ENCODE measurements at places on chromosomes 2 and 18.

GRCh38 chr18:8232791-8233190 is 376.4 kb upstream of the RAB12 start:
- no peak for DNase-seq

DNA sequence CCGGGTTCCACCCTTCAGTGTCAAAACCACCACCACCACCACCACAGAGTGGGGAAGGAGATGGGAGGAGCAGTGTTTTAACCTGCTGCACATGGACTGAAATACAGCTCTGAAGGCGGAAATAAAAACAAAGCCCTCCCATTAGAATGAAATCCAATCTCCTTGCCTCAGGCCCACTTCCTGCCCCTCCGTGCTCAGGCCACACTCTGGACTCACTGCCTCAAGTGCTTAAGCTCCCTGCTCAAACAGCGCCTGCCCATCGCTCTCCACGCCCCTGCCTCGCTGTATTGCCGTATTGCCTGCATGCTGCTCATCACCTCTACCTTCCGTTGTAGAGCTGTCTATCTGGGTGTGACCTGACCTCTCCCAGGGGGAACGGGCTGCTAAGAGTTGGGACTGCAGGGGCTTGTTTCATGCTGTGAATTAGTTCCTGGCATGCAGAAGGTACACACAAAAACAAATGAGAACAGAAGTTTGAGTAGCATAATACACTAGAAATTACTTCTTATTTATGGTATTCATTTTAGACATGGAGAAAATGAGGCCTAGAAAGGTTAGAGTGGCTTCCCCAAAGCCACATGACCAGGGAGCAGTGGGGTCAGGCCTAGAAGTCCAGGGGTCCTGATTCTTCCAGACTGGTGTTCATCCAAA is 31.6 kb upstream of the NEB start:
- DNase-seq, result no peak

DNA sequence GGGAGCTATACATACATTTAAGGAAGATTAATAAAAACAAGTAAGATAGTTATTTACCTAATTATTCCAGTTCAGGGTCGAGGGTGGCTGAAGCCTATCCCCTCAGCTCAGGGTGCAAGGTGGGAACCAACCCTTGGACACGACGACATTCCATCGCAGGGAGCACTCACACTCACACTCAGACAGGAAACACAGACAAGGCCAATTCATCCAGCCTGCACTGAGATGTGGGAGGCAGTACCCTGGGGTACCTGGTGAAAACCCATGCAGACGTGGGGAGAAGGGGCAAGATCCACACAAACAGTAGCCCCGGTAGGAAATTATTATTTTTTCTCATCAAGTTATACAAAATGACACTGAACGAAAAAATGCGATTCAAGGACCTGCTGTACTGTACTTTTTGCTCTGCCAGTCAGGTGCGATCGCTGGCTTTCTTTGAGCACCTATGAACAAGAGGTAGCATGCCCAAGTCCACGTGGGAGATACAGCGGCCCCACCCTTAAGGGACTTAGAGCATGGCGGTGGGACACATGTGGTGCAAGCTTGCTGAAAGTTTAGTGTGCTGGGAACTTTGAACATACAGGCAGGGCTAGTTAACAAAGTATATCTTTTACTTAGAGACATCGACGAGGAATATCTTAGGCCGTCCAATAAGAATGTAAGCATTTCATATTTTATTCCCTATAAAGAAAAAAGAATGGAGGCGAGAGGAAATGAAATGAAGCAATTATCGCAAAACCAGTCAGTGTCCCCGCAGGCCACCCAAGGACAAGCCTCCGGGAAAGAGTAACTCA is 624 bp downstream of the METTL8 start:
- DNase-seq, result no peak

- no peak for DNase-seq
Measured at GRCh38 chr2:96320728-96321622, 4.1 kb upstream of the ITPRIPL1 start.

GRCh38 chr2:69700381-69700780 is 41.6 kb upstream of the ANXA4 start:
- no peak for DNase-seq

- DNase-seq, result no peak
Measured at GRCh38 chr2:97763176-97763845, 49.9 kb downstream of the ZAP70 start.

- no peak for DNase-seq
Measured at GRCh38 chr2:15973481-15974401, 33.4 kb downstream of the MYCN start.

DNA sequence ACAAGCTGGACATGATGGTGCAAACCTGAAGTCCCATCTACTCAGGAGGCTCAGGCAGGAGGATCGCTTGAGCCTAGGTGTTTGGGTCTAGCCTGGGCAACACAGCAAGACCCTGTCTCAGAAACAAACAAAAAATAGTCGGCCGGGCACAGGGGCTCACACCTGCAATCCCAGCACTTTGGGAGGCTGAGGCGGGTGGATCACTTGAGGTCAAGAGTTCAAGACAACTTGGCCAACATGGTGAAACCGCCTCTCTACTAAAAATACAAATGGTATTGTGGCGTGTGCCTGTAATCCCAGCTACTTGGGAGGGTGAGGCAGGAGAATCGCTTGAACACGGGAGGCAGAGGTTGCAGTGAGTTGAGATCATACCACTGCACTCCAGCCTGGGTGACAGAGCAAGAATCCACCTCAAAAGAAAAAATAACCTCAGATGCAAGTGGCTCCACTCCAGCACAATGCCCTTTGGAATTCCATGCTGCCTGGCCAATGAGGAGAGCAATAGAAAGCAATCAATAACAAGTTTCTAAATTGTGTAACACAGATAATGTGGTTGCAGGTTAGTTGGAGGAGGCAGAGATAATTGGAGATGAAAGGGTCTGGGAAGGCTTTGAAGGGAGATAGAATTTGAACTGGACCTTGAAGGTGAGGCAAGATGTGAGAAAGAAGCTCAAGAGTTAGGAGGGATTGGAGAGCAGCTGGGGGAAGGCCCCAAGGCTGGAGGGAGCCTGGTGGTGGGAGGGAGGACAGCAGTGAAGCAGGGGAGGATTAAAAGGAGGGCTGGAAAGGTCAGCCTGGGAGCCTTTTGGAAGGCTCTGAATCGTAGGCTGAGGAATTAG is 6.0 kb downstream of the TTC31 start:
- no peak for DNase-seq

DNA sequence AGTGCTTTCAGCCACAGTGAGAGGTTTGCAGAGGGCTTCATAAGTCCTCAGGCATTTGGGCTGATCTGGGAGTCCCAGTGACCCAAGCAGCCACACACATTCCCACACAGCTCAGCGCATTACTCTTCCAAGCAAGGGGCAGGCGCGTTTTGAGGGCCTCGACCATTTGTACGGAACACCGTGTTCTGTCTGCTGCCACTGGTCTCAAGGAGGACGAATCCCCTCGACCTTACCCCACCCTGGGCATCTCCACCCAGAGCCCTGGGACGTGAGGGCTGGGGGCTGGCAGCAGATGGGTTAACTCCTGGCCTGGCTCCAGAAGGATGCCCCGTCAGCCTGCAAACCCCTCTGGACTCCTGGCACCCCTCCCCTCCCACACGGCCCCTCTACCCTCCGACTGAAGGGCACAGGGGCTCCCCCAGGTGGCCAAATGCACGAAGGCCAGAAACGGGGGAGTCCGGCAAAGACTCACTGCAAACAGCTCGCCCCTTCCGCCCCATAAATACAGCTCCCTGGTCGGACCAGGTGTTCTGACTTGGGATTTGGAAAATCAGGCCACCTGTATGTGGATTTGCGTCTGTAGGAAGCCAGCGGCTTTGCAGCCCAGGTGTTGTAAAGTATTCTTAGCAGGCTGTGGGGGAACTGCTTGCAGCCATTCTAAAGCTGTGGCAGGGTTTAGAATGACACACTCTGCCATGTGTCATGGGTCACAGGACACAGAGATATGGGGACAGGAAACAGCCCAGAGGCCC is 33.6 kb upstream of the PTMA start:
- DNase-seq, result peak; percentile 59

- DNase-seq, result no peak
Measured at GRCh38 chr2:228767196-228767595, 503.9 kb downstream of the PID1 start.

DNA sequence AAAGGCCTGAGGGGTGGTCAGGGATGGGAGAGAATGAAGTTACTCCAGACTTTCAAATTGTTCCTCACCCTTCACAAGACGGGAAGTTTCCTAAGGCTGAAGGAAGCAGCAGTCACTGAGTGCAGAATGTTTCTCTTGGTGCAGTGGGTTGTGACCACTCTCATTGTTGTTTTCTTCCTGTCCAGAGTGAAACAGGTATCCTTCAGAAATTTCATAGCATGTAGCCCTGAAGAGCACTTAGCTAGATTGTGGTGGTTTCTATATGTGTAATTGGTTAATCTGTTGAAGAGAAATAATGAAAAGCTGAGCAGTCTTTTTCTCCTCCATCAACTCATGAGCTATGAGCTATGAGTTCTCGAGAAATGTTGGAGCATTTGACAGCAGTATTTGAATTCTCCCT is 96.8 kb downstream of the GPD2 start:
- DNase-seq, result no peak

DNA sequence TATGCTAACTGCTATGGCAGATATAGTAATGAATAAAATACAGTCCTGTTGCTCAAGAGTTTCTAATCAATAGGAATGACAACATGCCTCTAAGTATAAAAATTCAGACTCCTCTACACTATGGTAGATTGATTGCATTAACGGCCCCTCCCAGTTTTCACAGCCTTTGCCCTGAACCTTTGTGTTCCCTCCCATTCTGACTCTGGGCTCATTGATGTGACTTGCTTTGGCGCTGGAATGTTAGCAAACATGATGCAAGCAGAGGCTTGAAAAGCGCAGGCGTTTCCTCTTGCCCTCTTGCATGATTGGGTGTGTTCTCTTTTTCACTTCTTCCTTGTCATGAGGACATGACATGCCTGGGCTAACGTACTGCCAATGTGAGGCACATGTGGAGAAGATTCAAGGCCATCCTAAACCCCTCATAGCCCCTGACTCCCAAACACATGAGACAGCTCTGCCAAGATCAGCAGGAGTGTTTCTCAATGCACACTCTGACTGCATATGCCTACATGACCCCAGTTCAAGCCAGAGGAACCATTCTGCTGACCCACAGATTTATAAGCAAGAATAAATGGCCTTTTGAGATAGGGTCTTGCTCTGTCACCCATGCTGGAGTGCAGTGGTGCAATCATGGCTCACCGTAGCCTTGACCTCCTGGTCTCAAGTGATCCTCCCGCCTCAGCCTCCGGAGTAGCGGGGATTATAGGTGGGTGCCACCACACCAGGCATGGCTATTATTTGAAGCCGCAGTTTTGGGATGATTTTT is 49.7 kb upstream of the CD28 start:
- no peak for DNase-seq

DNA sequence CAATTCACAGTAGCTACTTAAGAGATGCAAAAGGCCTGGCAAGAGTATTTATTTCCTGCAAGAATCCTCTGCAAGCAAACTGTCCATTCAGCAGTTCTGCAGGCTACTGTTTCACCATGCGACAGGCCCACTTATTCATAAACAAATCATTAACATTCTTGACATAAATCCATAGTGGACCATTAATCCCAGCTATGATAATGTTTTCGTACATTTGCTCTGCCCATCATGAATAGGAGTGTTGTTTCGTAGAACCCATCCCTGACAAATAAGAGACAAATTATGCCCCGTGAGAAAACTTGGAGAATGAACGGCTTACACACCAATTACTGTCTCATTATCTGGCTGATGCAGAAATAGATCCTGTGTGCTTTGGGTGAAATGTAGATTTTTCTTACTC is 65.4 kb downstream of the PID1 start:
- DNase-seq, result no peak

GRCh38 chr2:170819680-170820664 is 3.3 kb downstream of the GAD1 start:
- no peak for DNase-seq

DNA sequence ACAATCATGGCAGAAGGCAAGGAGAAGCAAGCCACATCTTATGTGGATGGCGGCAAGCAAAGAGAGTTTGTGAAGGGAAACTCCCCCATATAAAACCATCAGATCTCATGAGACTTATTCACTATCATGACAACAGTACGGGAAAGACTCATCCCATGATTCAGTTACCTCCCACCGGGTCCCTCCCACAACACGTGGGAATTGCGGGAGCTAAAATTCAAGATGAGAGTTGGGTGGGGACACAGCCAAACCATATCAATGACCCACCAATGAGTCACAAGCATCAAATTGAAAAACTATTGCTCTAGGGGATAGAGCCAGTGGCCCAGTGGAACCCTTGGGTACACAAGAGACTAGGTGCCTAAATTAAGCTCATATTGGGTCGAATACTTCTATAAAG is 157.4 kb downstream of the FBXO15 start:
- DNase-seq, result no peak

- no peak for DNase-seq
Measured at GRCh38 chr2:8103085-8103708, 578.7 kb upstream of the ID2 start.

- no peak for DNase-seq
Measured at GRCh38 chr18:42914476-42914875, 201.0 kb downstream of the RIT2 start.

DNA sequence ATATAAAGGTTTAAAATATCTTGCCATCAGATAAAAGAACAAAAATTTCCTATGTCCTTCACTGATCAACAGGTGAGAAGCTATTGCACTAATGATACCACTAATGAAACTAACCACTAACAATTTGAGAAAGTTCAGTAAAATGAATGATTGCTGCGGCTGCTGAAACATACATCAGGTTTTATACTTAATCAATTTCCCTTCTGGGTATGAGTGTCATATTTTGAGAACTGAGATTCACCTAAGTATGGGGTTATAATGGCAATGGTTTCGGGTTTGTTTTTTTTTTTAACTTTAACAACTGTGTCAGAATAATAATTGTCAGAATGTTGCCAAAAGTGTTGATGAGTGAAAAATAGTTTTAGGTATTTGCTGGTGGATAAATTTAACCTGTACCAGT is 151.3 kb upstream of the SLC39A10 start:
- DNase-seq, result no peak

GRCh38 chr2:179536185-179536584 is 271.6 kb upstream of the SESTD1 start:
- DNase-seq, result peak; percentile 6

DNA sequence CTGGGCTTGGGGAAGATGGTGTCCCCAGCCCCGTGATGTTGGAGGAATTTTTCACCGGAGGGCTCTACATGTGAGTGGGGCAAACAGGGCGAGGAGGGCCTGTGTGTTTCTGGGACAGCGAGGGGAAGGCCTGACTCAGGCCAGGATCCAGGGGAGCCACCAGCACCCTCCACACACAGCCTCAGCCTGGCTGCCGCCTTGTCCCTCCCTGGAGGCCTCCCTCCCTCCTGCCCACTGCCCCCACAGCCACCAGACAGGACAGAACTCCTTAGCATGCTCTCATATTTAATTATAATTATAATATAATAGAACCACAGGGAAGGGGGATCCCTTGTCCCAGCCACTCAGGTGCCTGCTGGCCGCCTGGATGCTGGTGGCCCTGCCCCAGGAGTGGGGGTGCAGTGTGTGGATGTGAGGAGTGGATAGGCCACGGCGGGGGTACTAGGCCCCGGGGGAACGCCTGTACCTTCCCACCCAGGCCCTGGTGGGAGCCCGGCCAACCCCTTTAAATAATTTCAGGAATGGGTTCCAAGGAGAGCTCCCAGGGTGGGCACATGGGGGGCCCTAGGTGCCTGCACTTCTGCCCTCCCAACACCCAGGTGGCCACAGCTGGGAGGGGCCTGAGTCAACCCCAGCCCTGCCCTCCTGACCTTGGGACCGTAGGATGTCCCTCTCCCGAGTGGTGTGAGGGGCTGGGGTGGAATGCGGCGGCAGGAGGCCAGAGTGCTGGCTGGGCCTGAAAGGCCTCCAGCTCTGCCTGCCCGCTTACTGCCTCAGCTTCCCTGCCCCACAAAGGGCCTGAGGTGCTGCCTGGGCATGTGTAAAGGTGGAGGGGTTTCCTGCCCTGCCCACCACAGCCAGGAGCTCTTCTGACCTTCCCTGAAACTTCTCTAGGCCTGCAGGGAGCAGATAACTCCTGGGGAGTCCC is 8.8 kb downstream of the PDCD1 start:
- DNase-seq, result no peak

All from muscle of arm (tissue), 14 donors.